ENCODE measurements at places on chromosomes 5 and 9.
A peak's percentile ranks its signal among the peaks of the same experiment; 100 is the strongest.

- no peak for DNase-seq
These were observed 4.6 kb upstream of the DND1 start for GRCh38 chr5:140677947-140678346.

- DNase-seq: no peak
These were observed 177.3 kb upstream of the DMAC1 start for GRCh38 chr9:7976856-7977255.

- peak; percentile 66 for DNase-seq
These were observed 312.5 kb downstream of the ACTL7B start for GRCh38 chr9:108543251-108543778.

DNA sequence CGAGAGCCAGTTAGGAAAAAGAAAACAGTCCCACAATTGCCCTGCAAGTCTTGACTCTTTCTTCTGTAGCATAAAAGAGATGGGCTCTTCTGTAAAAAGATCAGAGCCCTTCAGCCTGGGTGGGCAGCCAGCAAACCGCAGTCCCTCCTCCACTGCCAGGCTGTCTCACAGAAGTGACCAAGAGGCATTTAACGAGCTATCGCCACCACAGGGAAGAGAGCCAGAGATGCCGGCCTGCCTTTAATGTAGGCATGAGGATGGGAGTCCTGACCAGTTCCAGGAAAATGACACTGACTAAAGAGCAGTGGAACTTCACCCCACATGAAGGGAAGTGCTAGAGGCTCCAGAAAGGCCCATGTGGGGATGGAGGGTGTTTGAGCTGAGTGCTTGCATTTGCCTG lies 264.6 kb downstream of the NDUFS4 start:
- no peak for DNase-seq

GRCh38 chr9:134408939-134409737 lies 82.9 kb downstream of the RXRA start:
- no peak for DNase-seq

GRCh38 chr9:68927165-68927564 lies 86.7 kb downstream of the PRKACG start:
- DNase-seq: no peak

DNA sequence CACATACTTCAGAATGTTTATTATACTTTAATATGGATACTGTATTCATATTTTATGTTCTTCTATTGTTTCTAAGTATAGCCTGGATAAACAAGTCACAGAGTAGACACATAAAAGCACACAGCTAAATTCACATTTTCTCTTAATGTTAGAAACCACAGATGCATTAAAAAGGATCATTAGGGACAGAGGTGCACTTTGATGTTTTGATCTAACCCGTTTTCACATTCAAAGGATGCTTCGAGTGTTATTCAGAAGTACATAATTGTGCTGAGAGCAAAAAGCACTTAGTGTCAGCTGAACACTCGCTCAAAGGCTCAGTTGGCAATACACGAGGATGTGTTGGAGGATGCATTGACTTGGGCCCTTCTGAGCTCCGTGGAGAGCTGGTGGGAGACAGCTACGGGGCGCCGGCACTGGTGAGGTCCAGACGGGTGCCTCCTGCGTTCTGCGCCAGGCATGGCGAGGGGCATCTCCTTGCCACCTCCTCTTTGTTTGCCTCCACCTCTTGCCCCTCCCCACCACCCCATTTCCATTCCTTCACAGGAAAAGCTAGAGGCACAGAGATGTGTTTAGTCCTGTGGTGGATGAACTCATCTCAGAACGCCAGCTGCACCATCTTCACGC lies 35.5 kb downstream of the MED10 start:
- DNase-seq: no peak

DNA sequence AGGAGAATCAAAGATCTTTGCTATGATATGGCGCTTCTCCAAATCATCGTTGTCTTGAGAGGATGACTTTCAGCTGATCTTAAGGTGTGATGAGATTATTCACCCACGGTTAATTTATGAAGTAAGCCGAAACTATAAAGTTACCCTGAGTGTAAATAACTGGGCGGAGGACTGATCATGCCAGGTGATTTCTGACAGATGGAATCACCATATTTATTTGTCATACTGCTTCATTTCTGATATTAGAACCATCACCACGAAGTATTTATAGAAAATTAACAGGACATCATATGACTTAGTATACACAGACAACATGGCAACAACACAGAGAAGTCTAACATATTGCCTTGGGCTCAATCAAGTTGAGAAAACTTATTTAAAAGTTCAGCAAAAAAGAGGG lies 601.9 kb downstream of the RAB3C start:
- no peak for DNase-seq

- DNase-seq: no peak
These were observed 253.4 kb upstream of the ANKH start for GRCh38 chr5:15124871-15125568.

DNA sequence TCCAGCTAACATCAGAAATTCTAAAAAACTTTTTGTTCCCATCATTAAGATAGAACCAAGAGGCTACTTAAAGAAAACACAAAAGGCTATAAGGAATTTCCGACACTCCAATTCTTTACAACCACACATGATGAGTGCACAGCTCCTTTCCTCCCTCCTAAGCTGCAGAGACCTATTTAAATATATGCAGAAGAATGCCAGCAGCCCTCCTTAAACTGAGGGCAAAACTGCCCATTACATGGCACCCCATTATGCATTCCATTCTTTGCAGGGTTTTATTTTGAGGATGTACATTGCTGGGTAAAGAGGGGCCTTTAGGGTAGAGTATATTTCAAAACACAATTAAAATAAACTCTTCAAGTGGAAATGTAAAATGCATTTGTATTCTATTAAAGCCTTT lies 502.9 kb downstream of the RASEF start:
- no peak for DNase-seq

DNA sequence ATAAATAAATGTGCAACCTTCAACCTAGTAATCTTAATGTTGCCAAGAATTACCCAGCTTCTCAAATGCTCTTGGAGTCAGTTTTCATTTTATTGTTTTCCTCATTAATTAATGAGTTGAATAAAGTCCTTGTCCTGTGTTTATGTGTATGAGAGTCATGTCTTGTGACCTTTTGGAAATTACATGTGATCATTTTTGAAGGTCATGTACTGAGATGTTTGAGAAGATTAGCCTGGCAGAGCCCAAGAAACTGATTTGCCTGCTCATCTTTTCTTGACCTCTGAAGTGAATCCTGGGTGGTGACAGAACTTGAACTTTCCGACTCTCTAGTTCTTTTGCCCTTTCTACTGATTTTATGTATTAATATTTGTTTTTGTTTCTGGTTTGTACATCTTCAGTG lies 15.4 kb downstream of the ANKRA2 start:
- DNase-seq: no peak

DNA sequence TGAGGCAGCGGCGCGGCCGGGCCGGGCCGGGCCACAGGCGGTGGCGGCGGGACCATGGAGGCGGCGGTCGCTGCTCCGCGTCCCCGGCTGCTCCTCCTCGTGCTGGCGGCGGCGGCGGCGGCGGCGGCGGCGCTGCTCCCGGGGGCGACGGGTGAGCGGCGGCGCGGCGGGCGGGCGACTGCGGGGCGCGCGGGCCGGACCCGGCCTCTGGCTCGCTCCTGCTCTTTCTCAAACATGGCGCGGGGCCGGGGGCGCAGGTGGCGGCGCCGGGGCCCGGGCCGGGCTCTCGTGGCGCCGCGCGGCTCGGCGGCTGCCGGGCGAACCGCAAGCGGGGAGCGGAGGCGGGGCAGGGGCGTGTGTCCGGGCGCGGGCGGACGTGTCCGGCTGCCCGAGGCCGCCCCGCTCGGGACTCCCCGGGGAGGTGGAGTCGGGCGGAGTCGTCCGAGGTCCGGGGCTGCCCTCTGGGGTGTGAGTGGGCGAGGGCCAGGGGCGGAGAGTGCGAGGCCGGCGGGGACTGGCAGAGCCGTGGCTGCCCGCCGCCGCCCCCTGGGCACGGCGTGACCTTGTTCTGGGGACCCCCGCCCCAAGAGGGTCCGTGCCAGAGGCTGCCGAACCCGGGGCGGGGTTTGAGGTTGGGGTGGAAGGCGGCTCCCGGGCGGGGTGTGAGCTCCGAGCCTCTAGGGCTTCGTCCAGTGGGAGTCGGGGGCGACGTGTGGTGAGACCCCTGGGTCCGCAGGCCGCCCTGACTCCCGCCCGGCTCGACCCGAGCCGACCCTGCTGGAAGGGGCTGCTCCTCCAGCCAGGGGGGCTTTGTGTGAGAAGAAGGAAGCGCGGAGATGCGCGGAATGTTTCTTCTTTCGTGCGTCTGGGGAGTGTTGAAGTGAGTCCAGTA lies 485 bp downstream of the TGFBR1 start:
- peak; percentile 55 for DNase-seq

GRCh38 chr9:127386249-127386648 lies 10.7 kb upstream of the SLC2A8 start:
- DNase-seq: no peak

GRCh38 chr5:30804739-30805505 lies 388.6 kb upstream of the CDH6 start:
- no peak for DNase-seq

GRCh38 chr5:66923922-66924321 lies 272.7 kb downstream of the CD180 start:
- no peak for DNase-seq

DNA sequence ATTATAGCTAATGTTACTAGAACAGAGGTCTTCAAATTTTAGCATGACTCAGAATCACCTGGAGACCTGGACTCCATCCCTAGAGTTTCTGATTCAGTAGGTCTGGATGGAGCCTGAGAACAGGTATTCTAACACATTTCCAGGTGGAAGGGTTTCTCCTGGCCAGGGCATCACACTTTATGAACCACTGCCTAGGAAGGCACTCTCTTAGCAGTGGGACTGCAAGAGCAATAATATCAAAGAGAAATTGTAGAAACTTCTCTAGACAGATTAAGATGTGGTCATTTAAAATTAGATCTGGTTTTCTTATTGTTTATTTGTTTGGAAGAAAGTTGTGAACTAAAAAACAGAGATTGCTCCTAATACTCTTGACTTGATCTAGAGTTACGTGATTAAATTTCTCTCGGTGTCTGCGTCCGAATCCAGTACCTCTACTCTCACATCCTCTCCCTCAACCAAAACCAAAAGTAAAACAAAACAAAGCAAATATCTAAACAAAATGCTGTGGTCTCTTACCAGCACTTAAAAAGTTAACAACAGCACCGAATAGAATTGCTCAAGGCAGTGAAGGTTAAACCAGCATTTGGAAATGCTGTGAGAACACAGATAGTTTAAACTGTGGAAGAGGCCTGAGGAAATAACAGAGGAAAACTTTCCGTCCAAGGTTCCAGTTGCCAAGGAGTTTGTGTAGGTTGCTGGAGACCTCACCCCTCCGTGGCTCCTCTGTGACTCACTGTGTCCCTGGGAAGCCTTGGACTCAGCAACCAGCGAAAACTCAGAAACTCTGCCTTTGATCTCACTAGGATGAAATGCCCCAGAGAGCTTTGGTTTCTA lies 193.4 kb downstream of the ARRDC3 start:
- peak; percentile 46 for DNase-seq

GRCh38 chr5:142152384-142152732 lies 43.8 kb downstream of the NDFIP1 start:
- DNase-seq: no peak

DNA sequence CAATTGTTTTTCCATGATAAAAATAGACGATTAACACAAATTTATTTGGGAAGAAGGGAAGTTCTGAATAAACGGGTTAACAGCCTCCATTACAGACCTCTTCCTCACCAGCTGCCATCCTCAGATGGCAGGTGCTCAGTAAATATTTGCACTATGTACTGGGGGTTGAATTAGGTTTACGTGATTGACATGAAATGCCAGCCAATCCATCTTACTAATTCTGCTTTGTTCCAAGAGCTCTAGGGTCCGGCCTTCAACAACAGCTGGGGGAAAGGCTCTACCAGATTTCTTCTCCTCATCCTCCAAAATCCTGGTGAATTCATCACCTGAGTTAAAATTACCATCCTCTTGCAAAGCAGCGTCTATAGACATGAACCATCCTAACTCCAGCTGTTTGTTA lies 104.6 kb downstream of the MTX3 start:
- DNase-seq: no peak

- DNase-seq: no peak
These were observed 63.5 kb upstream of the IRX4 start for GRCh38 chr5:1946122-1946677.

DNA sequence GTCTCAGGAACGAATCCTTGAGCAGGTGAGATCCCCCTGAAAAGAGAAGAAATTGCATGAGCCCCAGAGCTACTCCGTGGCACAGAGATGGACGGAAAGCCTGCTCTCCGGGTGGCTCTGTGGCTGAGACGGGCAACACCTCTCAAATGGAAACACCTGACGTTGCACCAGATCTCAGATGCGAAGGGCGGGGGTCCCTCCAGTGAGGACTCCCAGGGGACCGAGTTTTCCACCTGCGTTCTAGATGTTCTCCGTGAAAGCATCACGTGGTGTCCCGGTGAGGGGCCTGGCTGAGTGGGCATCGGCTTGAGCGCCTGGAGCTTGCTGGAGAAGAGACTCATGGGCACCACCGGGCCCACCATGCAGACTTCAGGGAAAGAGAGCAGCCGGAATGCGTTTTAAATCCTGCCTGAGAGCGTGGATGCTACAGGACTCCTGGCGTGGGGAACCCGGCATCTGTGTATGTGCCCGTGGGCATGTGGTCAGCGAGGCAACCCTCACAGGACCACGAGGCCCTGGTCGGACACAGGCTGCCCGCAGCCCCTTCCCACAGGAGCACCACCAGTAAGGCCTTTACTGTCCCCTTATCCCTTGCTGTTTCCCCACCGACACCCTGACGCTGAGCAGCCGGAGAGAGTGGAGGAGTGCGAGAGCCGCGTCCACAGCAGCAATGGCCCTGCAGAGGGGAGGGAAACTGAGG lies 378.4 kb upstream of the IRX4 start:
- no peak for DNase-seq

DNA sequence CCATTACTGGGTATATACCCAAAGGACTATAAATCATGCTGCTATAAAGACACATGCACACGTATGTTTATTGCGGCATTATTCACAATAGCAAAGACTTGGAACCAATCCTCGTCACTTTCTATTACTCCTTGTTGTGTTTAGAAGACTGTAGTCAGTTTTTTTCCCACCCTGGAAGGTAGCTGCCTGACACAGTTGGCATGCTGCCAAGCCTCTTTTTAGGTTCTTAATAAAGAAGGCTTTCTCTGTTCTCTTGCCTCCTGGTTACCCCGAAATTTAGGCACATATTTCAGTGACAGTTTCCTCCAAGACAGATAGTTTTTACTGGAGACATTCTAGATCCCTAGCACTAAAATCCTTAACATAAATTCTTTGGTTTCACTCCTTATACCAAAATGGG lies 205.4 kb upstream of the PCSK5 start:
- no peak for DNase-seq

DNA sequence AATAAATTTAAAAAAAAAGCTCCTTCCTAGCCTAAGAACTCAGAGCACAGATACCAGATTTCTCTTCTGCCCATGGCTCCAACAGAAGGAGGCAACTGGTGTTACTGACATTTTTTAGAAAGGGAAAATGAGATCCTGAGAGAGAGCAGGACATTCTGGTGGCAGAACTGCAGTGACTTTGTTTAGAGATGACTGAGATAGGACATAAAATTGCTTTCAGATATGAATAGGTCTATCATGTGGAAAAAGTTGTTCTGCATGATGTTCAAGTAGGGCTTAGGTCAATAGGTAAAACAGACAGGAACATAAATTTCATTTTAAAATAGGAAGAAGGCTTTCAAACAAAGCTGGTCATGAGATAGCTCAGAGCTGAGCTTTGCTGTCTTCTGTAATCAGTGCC lies 49.6 kb downstream of the NIPAL4 start:
- DNase-seq: no peak

- no peak for DNase-seq
These were observed 25.2 kb downstream of the SKP2 start for GRCh38 chr5:36177154-36177553.

Data from T1000 (cell line).